Left renal pelvis (tissue), 4 donors: ENCODE measurements at places on chromosomes 5 and 9.

DNA sequence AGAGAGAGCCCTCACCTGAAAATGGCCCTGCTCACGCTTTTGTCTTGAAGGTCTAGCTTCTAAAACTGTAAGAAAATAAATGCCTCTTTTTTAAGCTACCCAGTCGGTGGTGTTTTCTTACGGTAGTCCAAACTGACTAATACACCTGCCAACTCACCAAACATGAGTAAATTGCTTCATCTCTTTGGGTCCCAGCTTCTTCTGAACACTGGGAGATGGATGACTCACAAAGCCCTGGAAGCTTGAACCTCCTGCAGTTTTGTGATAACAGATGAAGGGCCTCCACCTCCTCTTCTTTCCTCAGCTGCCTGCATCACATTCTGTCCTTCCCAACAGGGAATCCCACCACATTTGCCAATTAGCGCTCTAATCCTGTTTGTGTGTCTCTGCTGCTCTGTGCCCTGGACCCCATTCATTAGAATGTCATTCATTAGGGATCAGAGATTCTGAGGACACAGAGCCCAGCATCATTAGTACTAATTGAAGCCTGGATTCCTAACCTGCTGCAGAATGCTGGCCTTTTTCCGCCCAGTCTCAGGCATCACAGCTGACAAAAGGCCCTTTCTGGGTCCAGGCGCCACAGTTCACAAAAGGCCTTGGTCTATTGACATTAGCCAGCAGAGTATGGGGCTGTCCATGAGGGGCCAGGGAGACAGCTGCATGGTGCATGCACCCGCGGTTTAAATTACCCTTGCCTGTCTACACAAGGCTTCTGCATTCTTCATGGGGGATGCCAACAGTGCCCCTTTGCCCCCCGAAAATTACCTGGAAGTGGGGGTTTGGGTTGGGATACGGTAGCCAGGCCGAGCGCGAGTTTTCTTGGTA, 349.3 kb downstream of the SEMA5A start:
- DNase-seq: no peak

GRCh38 chr5:82512025-82512424, 233.9 kb upstream of the RPS23 start:
- no peak for DNase-seq

- DNase-seq: no peak
Measured at GRCh38 chr9:84711936-84712335, 42.4 kb downstream of the NTRK2 start.

DNA sequence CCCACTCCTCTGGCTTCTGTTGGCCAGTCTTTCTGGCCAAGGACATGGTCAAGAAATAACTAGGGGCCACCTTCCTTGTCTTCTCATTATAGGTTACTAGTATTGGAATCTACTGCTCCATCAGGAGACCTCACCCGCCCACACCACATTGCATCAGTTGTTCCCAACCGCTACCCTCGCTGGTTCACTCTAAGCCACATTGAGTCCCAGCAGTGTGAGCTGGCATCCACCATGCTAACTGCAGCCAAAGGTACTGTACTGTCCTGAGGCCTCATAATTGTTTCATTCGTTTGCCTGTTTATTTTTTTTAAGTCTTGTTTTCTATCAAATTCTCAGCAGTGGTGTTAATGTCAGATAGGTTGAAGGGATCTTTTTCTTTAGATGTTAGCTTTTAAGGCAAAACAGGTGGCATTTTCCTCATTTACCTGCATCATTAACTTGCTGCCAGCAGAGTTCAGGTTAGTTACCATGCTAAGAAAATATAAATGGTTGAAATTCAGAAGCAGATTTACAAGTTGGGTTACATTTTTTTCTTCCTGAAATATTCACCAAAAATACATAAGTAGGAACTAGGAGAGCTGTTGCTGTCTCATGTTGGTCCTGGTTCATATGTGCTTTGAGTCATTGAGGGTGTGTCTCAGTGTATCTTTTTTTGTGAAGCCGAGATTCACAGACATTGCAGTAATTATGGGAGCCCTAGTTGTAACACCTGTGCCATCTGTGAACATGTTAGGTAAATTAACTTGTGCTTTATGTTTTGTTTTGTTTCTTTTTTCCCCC, 206.9 kb downstream of the ZSWIM6 start:
- no peak for DNase-seq
